ENCODE measurements at places on chromosomes 12 and 14.
A peak's percentile ranks its signal among the peaks of the same experiment; 100 is the strongest.

DNA sequence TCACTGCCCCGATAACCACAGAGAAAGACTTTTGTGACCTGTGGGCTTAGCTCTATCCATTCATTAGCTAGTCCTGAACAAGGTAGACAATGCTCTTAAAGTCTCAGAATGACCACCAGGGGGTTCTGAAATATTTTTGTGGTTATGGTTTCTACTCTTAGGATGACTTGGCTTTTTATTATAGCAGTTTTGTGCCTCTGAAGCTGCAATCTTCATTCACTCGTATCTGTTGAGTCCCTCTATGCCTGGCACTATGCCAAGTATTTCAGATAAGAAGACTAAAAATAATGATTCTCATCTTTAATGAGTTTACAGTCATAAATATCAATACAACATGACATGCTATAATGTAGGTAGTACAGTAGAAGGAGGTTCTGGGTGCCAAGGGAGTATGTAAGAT lies 130.8 kb upstream of the TRHDE start:
- DNase-seq, result no peak

GRCh38 chr14:101721951-101722661 lies 39.4 kb upstream of the PPP2R5C start:
- DNase-seq, result peak; percentile 84

DNA sequence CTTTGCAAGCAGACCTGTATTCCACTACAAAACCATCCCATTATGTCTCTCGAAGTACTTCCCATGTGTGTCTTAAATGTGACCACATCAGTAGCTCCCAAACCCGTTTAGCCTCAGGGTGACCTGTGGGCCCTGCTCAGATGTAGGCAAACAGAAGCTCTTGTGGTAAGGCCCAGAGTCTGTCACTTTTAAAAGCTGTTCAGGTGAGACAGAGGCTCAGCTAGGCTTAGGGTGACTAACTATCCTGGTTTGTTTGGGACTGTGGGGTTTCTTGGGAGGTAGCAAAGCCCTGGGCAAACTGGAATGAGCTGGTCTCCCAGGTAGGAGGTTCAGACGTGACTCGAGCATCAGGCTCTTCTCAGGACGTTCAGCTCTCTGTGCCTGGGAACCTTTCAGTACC lies 64.5 kb upstream of the VASH1 start:
- DNase-seq, result no peak

GRCh38 chr14:100115726-100116125 lies 43.7 kb downstream of the DEGS2 start:
- no peak for DNase-seq

DNA sequence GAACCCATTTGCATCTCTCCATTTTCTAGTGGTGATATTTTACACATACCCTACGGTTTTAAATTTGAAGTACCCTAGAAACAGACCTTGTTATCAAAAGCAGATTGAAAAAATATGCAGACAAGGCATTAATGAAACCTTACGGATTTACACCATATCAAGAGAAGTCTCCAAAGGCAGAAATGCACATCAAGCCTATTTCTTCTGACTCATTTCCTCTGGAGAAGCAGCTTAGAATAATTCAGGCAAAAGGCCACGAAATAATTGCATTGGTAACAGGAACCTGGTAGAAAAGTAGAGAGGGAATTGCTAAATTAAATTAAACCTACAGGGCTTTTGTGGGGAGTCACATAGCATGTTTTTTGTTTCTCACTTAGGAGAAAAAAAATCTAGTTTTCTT lies 34.7 kb downstream of the KICS2 start:
- no peak for DNase-seq

GRCh38 chr14:66939409-66939808 lies 249.8 kb upstream of the GARIN2 start:
- no peak for DNase-seq

DNA sequence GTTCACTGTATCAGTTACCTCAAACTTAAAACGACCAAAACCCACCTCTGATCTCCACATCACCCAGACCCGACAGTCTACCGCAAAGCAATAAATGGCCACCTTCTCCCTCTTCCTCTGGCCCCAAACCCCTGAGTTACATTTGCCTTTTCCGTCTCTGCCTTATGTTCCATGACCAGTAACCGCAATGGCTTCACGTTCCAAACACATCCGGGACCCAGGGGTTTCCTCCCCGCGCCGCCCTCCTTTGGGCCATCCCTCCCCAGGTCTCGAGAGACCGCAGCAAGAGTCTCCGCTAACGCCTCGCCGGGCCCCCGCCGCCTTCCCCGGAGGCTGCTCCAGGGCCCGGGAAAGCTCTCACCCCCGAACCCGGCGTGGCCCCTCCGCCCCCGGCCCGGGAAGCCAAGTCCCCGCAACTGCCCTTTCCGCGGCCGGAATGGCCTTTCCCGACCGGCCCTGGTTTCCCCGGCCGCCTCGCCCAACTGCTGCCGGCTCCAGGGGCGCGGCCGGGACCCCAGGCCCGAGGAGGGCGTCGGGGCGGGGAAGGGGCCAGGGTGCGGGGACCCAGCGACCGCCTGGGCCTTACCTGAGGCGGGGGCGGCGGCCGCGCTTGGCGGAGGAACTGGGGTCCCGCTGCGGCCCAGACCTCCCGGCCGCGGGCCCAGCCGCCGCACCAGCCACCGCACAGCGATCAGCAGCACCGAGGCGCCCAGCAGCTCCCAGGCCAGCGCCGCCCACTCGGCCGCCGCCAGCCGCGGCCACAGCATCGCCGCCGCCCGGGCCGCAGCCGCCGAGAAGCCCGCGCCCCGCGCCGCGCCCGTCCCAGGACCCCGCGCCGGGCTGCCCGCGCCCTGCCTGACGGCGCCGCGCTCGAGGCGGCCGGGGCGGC lies at the start of gene ANKLE2:
ANKLE2 (minus strand) TSS at position 801 of the 889 bp plus-strand sequence; CDS start at position 767, 34 bp downstream.
- DNase-seq, result peak; percentile 45

DNA sequence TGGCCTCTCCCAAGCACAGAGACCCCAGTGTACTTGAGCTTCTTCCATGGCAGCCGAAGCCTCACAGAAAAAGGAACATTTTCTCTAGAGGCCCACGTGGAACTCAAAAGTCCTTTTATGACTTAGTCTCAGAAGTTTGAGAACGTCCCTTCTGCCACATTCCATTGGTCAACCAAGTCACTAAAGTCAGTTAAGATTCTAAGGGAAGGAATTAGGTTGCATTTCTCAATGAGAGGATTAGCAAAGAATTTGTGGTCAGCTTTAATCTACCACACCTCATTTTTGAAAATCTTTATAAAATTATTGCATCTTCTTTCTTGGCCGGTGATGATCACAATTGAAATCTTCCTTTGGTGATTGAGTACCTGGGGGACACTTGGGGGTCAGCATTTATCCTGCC lies 279.9 kb upstream of the TBX3 start:
- no peak for DNase-seq

DNA sequence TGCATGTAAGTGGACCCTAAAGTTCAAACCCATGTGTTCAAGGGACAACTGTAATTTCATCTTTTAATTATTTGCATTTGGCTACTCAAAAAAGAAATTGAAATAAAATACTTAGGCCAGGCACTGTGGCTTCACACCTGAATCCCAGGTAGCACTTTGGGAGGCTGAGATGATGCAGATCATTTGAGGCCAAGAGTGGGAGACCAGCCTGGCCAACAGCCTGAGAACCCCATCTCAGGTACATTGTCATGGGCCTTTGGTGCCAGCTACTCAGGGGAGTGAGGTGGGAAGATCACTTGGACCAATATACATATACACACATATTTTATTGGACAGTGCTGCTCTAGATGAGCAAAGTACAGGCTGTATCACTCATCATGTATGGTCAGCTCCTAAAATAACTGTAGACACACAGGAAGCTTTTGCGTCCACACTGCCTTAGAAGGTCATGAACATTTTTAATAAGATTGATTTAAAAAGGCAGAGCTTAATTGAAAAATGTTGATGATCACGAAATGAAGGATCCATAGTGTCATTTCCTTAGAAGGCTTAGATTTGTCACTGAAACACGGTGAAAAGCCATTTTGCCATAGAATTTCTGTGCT lies 2.5 kb upstream of the ZCCHC8 start:
- DNase-seq, result no peak

GRCh38 chr14:24213866-24214662 lies 776 bp upstream of the CHMP4A start:
- no peak for DNase-seq
